ENCODE measurements at places on chromosomes 7 and 10. TPM values are rescaled to one million over a fixed set of nuclear protein-coding genes. Genes with fewer than 3 reads are reported as not detected.
A peak's percentile ranks its signal among the peaks of the same experiment; 100 is the strongest.

Gene TMEM120A
- 38.2 TPM for total RNA-seq

- DNase-seq = peak; percentile 9
- H3K4me3 ChIP-seq = no peak overlapping the region
- H3K4me1 ChIP-seq = peaks cover 6% of the 10 kb centered on the region
Observed at GRCh38 chr7:102425639-102426267, 7.6 kb upstream of the ORAI2 start.

GRCh38 chr7:153407291-153408046 lies 644.7 kb upstream of the DPP6 start:
- H3K27ac ChIP-seq = no peak overlapping the region
- no peaks in the 10 kb centered on the region for H3K4me1 ChIP-seq
- no peak overlapping the region for H3K4me3 ChIP-seq
- H3K27me3 ChIP-seq = no peaks in the 10 kb centered on the region
- no peak for DNase-seq
- H3K36me3 ChIP-seq = no peaks in the 10 kb centered on the region

DNA sequence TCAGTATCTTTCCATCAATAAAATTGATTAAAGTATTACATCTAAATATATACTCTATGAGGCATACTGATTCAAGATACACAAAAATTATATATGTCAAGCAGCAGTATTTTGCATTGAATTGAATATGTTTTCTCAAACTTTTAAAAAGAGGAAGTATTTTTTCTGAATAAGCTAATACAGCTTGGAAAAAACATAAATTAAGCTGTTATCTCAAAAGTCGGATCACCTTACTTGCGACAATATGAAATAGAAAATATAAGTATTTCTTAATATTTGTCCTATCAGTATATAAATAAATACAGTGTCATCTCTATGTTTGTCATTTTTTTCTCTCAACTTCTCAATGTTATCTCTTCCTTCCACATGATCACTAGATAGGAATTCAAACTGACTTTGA lies 139.3 kb downstream of the MBL2 start:
- H3K27ac ChIP-seq = no peak overlapping the region
- no peaks in the 10 kb centered on the region for H3K36me3 ChIP-seq
- no peak overlapping the region for H3K4me3 ChIP-seq
- DNase-seq = no peak
- no peaks in the 10 kb centered on the region for H3K4me1 ChIP-seq

DNA sequence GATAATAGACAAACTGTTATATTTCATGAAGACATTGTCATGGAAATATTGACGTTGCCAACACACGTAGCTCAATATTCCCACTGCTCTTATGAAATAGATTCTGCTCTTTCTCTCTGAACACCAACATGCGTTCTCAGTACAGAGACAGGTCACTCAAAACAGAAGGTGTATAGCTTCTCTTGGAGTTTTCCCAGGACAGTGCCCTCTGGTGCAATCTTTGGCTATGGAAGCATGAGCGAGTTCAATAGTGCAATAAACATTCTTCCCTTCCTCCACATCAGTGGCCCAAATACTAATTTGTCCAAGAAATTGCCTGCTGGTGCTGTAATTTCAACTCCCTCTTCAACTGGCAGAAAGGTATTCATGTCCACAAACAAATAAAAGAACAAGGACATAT lies 145.3 kb downstream of the MAGI2 start:
- no peak overlapping the region for H3K27ac ChIP-seq
- no peak overlapping the region for H3K4me3 ChIP-seq
- H3K27me3 ChIP-seq = no peaks in the 10 kb centered on the region
- peaks cover 4% of the 10 kb centered on the region for H3K4me1 ChIP-seq
- H3K36me3 ChIP-seq = no peaks in the 10 kb centered on the region

Gene TFR2
- total RNA-seq = 0.22 TPM

DNA sequence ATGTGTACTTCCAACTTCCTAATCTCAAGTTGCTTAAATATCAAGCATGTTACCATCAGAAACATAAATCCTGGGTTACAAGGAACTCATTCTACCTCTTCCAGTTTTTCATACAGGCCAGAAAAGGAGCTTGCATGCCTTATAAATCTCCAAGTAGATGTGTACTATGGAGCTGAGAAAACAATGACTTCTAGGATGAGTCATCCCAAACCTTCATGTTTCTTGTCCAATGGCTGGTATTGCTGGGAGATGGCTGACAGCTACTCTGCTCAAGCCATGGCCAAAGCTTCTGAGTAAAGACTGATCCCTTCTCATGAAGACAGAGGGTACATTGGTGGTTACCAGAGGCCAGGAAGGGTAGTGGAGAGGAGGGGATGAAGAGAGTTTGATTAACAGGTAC lies 8.6 kb downstream of the RAPGEF5 start:
- no peaks in the 10 kb centered on the region for H3K36me3 ChIP-seq
- no peaks in the 10 kb centered on the region for H3K27me3 ChIP-seq
- H3K4me3 ChIP-seq = no peak overlapping the region

- no peak for DNase-seq
- H3K27ac ChIP-seq = no peak overlapping the region
- H3K36me3 ChIP-seq = no peaks in the 10 kb centered on the region
- no peaks in the 10 kb centered on the region for H3K27me3 ChIP-seq
- H3K4me3 ChIP-seq = no peak overlapping the region
- no peaks in the 10 kb centered on the region for H3K4me1 ChIP-seq
Observed at GRCh38 chr10:75532253-75532924, 101.0 kb downstream of the LRMDA start.

DNA sequence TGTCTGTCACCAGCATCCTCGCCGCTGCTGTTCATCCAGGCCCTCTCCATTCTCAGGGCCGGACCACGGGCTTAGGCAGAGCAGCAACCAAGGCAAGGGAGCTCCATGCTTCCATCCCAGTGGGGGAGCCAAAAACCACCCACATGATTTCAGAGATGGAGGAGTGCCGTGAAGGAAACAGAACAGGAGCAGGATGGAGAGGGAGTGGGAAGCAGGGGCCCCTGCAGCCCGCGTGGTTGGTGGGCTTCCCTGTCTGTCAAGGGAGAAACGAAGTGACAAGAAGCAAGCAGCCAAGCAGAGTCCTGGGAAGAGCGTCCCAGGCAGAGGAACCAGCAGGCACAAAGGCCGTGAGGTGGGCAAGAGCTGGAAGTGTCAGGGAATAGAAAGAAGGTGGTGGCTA lies 95.7 kb downstream of the SLIT1 start:
- no peaks in the 10 kb centered on the region for H3K36me3 ChIP-seq
- H3K4me3 ChIP-seq = no peak overlapping the region
- no peaks in the 10 kb centered on the region for H3K27me3 ChIP-seq
- H3K4me1 ChIP-seq = no peaks in the 10 kb centered on the region
- no peak overlapping the region for H3K27ac ChIP-seq
- no peak for DNase-seq

- H3K27me3 ChIP-seq = no peaks in the 10 kb centered on the region
- DNase-seq = no peak
- H3K4me1 ChIP-seq = peaks cover 10% of the 10 kb centered on the region
- H3K36me3 ChIP-seq = no peaks in the 10 kb centered on the region
- H3K4me3 ChIP-seq = no peak overlapping the region
Observed at GRCh38 chr10:123402656-123403055, 248.5 kb downstream of the BUB3 start.

- no peak overlapping the region for H3K27ac ChIP-seq
- no peaks in the 10 kb centered on the region for H3K36me3 ChIP-seq
- no peaks in the 10 kb centered on the region for H3K27me3 ChIP-seq
Observed at GRCh38 chr10:2925631-2926030, 141.7 kb upstream of the PFKP start.

Gene CUBN
- total RNA-seq = 31.0 TPM

GRCh38 chr10:43396928-43397624 lies 11.9 kb downstream of the HNRNPF start:
- no peak overlapping the region for H3K4me3 ChIP-seq
- DNase-seq = peak; percentile 93
- peak overlapping the region; percentile 98 for H3K27ac ChIP-seq
- peaks cover 23% of the 10 kb centered on the region for H3K36me3 ChIP-seq
- H3K27me3 ChIP-seq = no peaks in the 10 kb centered on the region
- H3K4me1 ChIP-seq = peaks cover 30% of the 10 kb centered on the region

- H3K27ac ChIP-seq = no peak overlapping the region
- H3K4me3 ChIP-seq = no peak overlapping the region
- no peak for DNase-seq
- H3K27me3 ChIP-seq = no peaks in the 10 kb centered on the region
Observed at GRCh38 chr7:108307595-108307994, 148.6 kb downstream of the NRCAM start.

Gene INHBA
- total RNA-seq = 1.3 TPM

GRCh38 chr7:86964973-86965726 lies 94.3 kb downstream of the ELAPOR2 start:
- H3K4me1 ChIP-seq = no peaks in the 10 kb centered on the region
- no peaks in the 10 kb centered on the region for H3K27me3 ChIP-seq
- no peak overlapping the region for H3K4me3 ChIP-seq
- DNase-seq = no peak
- H3K27ac ChIP-seq = no peak overlapping the region

GRCh38 chr7:825386-825785 lies 6.9 kb upstream of the SUN1 start:
- no peak for DNase-seq
- H3K27me3 ChIP-seq = no peaks in the 10 kb centered on the region
- no peaks in the 10 kb centered on the region for H3K36me3 ChIP-seq
- H3K4me3 ChIP-seq = no peak overlapping the region
- no peak overlapping the region for H3K27ac ChIP-seq

Gene LIPK
- total RNA-seq = not detected

Gene TCAF2
- 1.0 TPM for total RNA-seq

- peak overlapping the region; percentile 5 for H3K4me3 ChIP-seq
- no peaks in the 10 kb centered on the region for H3K27me3 ChIP-seq
- no peak overlapping the region for H3K27ac ChIP-seq
- H3K4me1 ChIP-seq = no peaks in the 10 kb centered on the region
Observed at GRCh38 chr7:82036146-82036886, 266.5 kb upstream of the HGF start.

GRCh38 chr7:27921081-27921836 lies 181.3 kb downstream of the TAX1BP1 start:
- DNase-seq = peak; percentile 15
- no peak overlapping the region for H3K27ac ChIP-seq
- H3K4me1 ChIP-seq = no peaks in the 10 kb centered on the region
- no peak overlapping the region for H3K4me3 ChIP-seq
- no peaks in the 10 kb centered on the region for H3K36me3 ChIP-seq
- no peaks in the 10 kb centered on the region for H3K27me3 ChIP-seq

Gene ABCC2
- total RNA-seq = 1.0 TPM

DNA sequence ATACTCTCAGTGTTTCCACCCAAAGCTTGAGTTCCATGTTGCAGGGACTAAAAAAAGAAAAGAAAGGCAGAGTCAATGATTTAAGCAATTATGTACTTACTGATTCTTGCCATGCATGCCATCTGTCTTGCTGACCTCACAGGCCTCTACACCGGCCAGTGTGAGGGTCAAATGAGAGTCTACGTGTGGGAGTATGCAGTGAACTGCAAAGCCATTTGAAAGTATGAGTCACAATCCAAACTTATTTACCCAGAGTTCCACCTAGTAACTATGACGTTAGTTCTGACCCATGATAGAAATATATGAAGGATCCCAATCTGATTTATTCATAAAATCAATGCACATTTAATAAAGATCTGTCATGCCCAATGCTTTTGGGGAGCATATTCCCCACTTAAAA lies 26.5 kb downstream of the PDE1C start:
- no peak for DNase-seq
- no peaks in the 10 kb centered on the region for H3K27me3 ChIP-seq
- no peaks in the 10 kb centered on the region for H3K4me1 ChIP-seq
- H3K27ac ChIP-seq = no peak overlapping the region
- H3K4me3 ChIP-seq = no peak overlapping the region
- H3K36me3 ChIP-seq = no peaks in the 10 kb centered on the region

Gene MSS51
- 2.9 TPM for total RNA-seq

DNA sequence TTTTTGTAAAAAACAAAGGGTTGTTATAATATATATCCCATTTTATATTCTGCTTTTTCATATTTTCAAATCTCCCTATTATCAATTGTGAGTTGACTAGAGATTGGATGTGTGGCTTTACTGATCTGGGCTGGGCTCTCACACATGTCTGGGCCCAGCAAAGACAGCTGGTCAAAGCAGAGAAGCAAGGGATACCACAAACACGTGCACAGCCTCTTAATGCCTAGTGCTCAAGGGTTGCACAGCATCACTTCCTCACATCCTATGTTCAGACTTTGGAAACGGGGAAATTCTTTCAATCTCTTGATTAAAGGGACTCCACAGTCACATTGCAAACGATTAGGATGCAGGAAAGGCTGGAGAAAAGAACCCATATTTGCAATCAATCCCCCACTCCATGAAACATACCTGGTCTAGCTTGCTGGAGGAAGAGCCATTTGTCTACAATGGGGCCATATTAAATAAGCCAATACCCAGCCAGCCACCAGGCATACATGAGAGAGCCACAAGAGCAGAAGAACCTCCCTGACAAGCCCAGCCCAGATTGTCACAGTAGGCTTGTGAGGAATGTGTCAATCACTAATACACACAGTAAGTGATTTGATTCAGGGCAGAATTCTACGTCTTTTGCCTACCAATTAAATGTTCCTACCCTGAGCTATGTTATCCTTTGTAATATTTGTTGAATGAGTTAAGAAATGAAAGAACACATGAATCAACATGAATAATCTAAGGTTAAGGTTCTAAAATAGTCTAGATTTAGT lies 431.2 kb downstream of the TNS3 start:
- DNase-seq = no peak
- H3K4me1 ChIP-seq = peaks cover 21% of the 10 kb centered on the region
- H3K36me3 ChIP-seq = no peaks in the 10 kb centered on the region
- no peak overlapping the region for H3K27ac ChIP-seq

DNA sequence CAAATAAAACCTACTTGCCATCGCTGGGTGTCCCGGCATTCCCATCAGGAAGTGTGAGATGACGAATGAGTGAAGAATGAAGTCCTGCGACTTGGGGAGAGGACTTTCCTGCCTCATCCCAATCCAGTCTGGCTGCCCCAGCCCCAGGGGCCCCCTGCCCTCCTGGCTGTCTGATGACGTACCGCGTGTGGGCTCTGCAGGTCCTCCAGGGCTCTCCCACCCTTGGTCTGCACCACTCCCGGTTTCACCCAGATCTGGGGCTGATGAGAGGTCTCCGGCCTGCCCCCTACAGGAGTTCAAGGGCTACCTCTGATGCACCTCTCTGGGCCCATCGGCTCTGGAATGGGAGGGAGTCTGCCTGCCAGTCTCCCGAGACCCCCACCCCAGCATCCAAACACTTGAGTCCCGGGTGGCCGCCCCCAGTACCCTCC lies 9.8 kb downstream of the ATP6V1F start:
- H3K36me3 ChIP-seq = no peaks in the 10 kb centered on the region
- peaks cover 17% of the 10 kb centered on the region for H3K4me1 ChIP-seq
- H3K27ac ChIP-seq = no peak overlapping the region
- no peaks in the 10 kb centered on the region for H3K27me3 ChIP-seq
- no peak for DNase-seq

GRCh38 chr7:68840991-68841390 lies 757.3 kb upstream of the AUTS2 start:
- H3K4me1 ChIP-seq = peaks cover 5% of the 10 kb centered on the region
- H3K27ac ChIP-seq = no peak overlapping the region
- peak; percentile 71 for DNase-seq
- no peak overlapping the region for H3K4me3 ChIP-seq
- no peaks in the 10 kb centered on the region for H3K27me3 ChIP-seq

GRCh38 chr7:30159698-30160143 lies 24.9 kb downstream of the MTURN start:
- no peak overlapping the region for H3K4me3 ChIP-seq
- peaks cover 18% of the 10 kb centered on the region for H3K4me1 ChIP-seq
- peak; percentile 23 for DNase-seq
- no peaks in the 10 kb centered on the region for H3K27me3 ChIP-seq
- H3K27ac ChIP-seq = no peak overlapping the region

Gene NEUROD6
- total RNA-seq = not detected

Gene PLAU
- total RNA-seq = 8.6 TPM

- no peak for DNase-seq
- no peaks in the 10 kb centered on the region for H3K27me3 ChIP-seq
- H3K36me3 ChIP-seq = peaks cover 86% of the 10 kb centered on the region
Observed at GRCh38 chr7:73443548-73444255, 10.1 kb downstream of the FZD9 start.
